GM06990 (cell line): ENCODE measurements at places on chromosomes 4 and X.

DNA sequence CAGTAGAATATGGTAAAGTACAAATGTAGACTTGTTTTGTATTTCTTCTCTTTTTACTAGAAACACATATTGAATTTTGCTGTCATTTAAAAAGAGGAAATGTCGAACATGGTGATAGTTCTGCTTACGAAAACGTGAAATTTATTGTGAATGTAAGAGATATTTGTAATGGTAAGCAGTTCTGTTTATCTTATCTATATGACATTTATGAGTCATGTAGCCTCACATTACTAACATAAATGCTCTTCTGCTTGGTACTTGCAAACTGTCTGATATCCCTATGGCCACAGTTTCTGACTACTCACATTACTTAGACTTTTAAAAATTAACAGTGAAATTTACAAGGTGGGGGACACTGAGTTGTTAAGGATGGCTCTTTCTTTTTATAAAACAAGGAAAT, 57.9 kb downstream of the PASD1 start:
- no peak for DNase-seq

GRCh38 chrX:152822383-152823086, 8.0 kb downstream of the CETN2 start:
- no peak for DNase-seq

DNA sequence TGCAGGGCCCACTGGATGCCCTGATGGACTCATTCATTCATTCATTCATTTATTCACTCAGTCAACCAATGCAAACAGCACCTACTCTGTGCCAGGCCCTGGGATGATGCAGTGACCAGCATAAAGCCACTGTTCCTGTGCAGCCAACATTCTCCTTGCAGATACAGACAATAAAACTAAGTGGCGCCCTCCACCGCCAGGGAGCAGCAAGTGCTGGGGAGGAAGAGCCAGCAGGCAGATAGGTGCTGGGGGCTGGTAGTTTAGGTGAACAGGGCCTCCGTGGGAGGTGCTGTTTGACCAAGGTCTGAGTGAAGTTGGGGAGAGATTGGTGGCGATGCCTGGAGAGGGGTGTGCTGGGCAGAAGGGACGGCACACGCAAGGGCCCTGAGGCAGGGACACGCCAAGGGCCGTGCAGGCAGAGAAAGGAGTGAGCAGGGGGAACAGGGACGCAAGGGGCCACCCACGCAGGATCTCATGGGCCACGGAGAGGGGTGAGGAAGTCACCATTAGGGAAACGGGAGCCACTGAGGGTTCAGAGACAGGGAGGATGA, 65.5 kb downstream of the WFS1 start:
- DNase-seq: no peak

GRCh38 chrX:81238166-81238565, 36.3 kb downstream of the SH3BGRL start:
- no peak for DNase-seq

GRCh38 chrX:10187421-10187820, 30.6 kb downstream of the CLCN4 start:
- no peak for DNase-seq

DNA sequence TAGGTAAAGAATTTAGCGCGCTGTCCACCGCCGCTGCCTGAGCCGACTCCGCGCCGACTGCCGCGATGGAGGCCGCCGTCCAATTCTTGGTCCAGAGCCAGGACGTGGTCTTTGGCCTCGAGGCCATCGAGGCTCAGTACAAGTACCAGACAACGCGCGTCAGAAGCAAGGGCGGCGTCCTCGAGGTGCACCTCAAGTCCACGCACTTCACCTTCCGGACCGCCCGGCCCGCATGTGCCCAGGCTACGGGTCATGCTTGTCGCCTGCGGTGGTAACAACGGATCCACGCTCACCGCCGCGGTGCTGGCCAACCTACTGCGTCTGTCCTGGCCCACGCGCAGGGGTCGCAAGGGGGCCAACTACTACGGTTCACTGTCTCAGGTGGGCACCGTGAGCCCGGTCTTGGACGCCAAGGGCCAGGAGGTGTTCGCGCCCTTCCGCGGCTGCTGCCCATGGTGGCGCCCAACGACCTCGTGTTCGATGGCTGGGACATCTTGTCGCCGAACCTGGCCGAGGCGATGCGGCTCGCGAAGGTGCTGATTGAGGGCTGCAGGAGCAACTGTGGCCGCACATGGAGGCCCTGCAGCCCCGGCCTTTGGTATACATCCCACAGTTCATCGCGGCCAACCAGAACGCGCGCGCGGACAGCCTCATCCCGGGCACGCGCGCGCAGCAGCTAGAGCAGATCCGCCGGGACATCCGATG, 128.0 kb downstream of the ANAPC4 start:
- peak; percentile 5 for DNase-seq

GRCh38 chr4:81314196-81314896, 99.3 kb upstream of the PRKG2 start:
- peak; percentile 17 for DNase-seq

GRCh38 chrX:120419463-120419862, 49.6 kb downstream of the LAMP2 start:
- peak; percentile 6 for DNase-seq

DNA sequence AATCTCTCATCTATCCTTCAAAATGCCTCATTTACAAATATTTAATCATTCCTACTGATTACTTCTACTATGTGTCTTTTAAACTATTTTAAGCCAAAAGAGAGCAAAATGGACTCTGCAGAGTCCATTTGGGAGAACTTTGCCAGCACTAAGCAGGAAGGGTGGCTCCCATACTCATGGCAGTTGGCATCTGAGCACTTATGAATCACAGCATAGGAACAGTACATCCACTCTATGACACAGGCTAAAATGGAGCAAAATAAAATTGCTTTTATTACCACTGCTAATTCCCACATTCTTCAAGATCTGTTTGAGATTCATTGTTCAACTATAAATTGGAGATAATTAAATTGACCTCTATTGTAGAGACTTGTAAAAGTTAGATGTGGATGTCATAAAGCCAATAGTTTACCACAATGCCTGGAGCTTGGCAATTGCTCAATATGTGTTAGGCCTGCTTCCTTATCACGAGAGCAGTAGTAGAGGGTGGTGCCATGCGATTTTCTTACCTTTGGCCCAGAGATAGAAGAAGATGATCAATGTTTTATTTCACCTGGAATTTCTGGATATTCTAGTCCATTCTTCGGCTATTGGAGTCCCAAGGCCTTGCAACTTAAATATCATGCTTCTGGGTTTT, 19.1 kb downstream of the HPGD start:
- no peak for DNase-seq

GRCh38 chrX:47745416-47745815, 86.4 kb upstream of the UXT start:
- no peak for DNase-seq

DNA sequence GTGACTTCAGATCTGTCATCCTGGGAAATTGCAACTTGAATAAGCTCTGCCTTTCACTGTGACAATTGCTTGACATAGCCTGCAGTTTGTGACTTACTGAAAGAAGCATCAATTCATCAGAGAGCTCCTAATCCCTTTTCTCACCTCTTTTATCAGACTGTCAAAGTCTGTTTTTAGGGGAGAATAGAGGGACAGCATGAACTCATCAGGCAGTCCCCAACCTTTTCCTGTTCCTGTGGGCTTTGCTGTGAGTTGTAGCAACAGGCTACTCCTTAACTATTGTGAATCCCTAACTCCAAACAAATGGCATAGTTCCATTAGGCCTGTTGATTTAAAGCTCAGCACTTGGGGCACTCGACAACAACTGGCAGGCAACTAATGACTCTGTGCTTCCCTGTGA, 64.9 kb downstream of the DOCK11 start:
- DNase-seq: no peak

DNA sequence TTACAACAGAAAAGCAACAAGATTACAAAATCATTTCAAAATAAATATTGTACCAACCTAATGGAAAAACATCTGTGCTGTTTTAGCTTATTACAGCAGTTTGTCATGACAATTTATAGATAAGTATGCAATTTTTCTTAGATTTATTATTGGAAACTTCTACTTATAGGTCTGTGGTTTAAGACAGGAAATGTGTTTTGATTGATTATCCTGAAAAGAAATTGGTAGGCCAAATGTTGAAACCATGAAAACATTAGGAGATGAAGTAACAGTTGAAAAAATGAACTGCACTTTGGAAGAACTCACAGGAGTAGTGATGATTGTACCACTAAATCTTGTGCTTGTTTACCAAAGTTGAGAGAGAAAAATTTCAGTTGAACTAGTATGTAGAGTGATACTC, 162.2 kb upstream of the GIMD1 start:
- no peak for DNase-seq

DNA sequence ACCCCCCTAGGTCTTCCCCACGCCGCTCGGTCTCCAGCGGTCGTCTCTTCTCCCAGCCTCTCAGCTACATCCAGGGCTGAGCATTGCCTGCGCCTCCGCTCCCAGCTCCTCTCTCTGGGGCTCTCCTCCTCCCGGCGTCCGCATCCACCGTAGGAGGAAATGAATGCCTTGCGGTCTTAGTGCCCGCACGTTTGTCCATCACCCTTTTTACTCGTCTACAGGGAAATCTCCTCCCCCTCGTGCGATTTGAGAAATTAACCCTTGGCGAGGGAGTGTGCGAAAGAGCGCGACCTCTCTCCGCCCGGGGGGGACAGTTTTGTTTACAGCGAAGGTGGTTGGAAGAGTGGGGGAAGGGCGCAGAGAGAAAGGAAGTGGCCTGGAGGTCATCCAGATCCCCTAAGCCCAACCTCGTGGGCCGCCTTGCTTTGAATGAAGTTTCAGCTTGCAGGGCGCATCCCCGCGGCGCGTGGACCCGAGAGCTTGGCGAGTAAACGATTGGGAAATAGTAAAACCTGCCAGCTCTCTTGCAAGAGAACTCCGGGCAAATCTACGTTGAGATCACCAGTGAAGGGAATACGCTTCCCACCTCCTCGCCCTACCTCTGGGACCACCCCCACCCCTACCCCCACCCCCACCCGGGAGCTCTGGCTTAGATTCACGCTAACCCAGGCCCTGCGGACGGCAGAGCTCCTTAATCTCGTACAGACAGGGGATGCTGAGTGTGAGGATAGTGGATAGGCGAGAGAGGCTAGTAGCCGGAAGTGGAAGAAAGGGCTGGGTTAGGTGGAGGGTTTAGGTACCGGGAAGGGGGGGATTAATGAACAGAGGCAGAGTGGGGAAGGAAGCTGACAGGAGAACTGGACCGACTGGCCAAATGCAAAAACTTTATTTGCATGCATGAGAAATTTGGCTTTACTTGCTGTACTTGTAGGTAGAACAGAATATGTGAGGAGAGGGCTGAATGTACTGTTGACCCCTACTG, at the start of gene ELOVL6:
Gene ELOVL6 (minus strand): TSS at position 181 of the 982 bp plus-strand sequence. CDS start 280 bp downstream, outside the sequence.
- DNase-seq: peak; percentile 69

- DNase-seq: no peak
Measured at GRCh38 chr4:7323872-7324650, 110.7 kb downstream of the PSAPL1 start.

DNA sequence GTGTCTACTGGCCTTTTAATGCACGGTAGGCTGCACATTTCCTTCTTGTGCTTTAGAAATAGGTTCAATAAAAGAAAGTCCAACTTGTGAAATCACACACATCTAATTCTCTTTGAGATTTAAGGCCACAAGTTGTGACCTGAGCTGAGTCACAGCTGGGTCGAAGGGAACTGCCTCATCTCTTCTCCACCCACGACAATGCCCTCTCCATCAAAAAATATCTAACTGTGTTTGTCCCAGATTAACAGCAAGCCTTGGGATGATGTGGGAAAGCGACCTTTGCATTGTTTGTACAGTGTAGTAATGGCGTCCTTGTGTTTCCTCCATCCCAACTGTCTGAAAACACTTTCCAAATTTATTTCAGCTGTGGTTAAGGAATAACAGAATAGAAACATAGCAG, 168.9 kb downstream of the AMELX start:
- no peak for DNase-seq

DNA sequence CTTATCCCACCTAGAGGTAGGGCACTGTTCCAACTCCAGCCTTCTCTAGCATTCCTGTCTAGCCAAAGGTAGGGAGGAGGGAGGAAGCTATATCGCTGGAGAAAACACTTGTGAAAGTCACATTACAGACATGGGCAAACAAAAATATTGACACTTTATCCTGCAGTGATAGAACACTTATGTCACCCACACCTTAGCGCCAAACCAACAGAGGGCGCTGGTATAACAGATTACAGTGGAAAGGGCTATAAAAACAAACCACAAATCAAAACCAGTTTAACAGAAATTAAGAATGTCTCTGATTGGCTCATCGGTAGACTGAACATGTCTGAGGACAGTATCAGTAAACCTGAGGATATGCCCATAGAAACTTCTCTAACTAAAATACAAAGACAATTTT, 451.3 kb downstream of the TLL1 start:
- no peak for DNase-seq

DNA sequence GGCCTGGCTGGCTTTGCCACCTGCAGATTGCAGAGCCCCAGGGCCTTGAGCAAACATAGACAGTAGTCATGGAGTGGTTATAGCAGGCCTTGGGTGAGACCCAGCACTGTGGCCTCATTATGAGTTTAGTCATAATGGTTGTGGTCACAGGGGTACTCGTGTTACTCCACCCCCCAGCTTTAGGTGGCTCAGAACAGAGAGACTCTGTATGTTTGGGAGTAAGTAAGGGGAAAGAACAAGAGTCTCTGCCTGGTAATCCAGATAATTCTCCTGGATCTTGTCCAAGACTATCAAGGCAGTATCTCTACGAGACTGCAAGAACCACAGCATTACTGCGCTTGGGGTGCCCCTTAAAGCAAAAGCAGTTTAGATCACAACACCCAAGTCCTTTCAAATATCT, 62.3 kb upstream of the SCRG1 start:
- DNase-seq: no peak

- no peak for DNase-seq
Measured at GRCh38 chr4:26120098-26120825, 200.6 kb upstream of the RBPJ start.

DNA sequence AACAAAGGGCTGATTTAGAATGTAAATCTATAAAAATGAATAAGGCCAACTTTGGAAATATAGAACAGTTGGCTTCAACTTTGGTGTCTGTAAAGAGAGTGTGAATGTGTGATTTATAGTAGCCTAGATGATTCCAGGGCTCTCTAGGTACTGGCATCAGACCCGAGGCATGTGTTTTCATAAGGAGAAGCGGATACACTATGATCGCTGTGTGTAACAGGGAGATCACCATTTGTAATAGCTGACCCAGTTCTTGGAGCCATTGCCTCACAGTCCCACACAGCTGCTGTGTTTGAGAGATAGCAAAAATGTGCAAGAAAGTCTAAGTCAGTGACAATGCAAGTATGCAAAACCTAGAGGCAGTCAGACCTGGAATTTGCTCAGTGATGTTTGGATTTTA, 135.1 kb downstream of the REPS2 start:
- DNase-seq: no peak

DNA sequence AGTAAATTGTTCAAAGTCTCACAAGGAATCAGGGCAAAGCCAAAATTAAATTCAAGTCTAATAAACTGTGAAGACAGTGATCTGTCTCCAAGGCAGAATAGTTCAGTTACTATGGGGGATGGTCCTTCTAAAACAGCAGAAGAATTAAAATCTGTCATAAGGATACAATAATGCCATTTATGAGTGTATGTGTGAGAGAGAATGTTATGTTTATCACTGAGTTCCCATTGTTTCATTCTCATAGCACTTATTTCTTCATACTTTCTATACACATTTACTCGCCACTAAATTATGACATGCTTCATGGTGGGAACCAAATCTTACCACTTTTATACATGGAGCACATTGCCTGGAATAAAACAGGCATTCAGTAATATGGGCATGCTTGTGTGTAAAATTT, 102.5 kb downstream of the AMMECR1 start:
- DNase-seq: no peak
